CD8-positive, alpha-beta T cell (primary cell): ENCODE measurements at places on chromosomes 4 and X. TPM values are rescaled to one million over a fixed set of nuclear protein-coding genes. Genes with fewer than 3 reads are reported as not detected.

ALPK1 gene
- total RNA-seq: 7.0 TPM

DGKK gene
- total RNA-seq: not detected

ODAM gene
- not detected for total RNA-seq

TASL gene
- 0.31 TPM for total RNA-seq

SPANXA2 gene
- total RNA-seq: not detected

LINC00632 gene
- 1.0 TPM for total RNA-seq

ETDB gene
- not detected for total RNA-seq

XG gene
- total RNA-seq: not detected

ZAR1 gene
- total RNA-seq: not detected

P2RY4 gene
- total RNA-seq: not detected

COL4A6 gene
- total RNA-seq: not detected

SYP gene
- total RNA-seq: 0.44 TPM

ZNF630 gene
- 1.4 TPM for total RNA-seq

VEGFD gene
- not detected for total RNA-seq

SPANXC gene
- not detected for total RNA-seq

SLC7A11 gene
- total RNA-seq: not detected

EFHC2 gene
- 1.8 TPM for total RNA-seq

LUZP4 gene
- total RNA-seq: not detected

CPZ gene
- total RNA-seq: not detected

PAGE2 gene
- total RNA-seq: not detected

GPR173 gene
- 0.05 TPM for total RNA-seq

IL2 gene
- 1.0 TPM for total RNA-seq

ERVMER34-1 gene
- total RNA-seq: not detected

HDAC8 gene
- total RNA-seq: 6.8 TPM

IL3RA gene
- total RNA-seq: 0.94 TPM

EPGN gene
- not detected for total RNA-seq

ALB gene
- total RNA-seq: not detected

CSN1S1 gene
- total RNA-seq: not detected

ZMAT1 gene
- 15.2 TPM for total RNA-seq

ADH7 gene
- total RNA-seq: not detected

TSPAN7 gene
- 0.52 TPM for total RNA-seq

KLHL13 gene
- total RNA-seq: 0.54 TPM

PABPC1L2A gene
- total RNA-seq: not detected

DOK7 gene
- not detected for total RNA-seq

NSUN7 gene
- 0.14 TPM for total RNA-seq

RRH gene
- not detected for total RNA-seq

TLR10 gene
- 0.22 TPM for total RNA-seq

FGF5 gene
- 0.05 TPM for total RNA-seq

AKAP14 gene
- not detected for total RNA-seq

NUP62CL gene
- total RNA-seq: 0.65 TPM
